Activated T-helper 2 cell treated with anti-CD3 and anti-CD28 coated beads, Interferon-gamma antibody, Interleukin-2, Interleukin-4, amounts not matched to agents 10 μg/mL and 5 μg/mL and 100 μg/mL, durations not matched to agents 14 hours and 24 hours and 36 hours (primary cell): ENCODE measurements at places on chromosomes 2 and 18.

- DNase-seq, result no peak
Observed at GRCh38 chr2:137369106-137369505, 595.2 kb upstream of the HNMT start.

GRCh38 chr2:44758591-44758990 lies 182.9 kb upstream of the SIX3 start:
- DNase-seq, result no peak

DNA sequence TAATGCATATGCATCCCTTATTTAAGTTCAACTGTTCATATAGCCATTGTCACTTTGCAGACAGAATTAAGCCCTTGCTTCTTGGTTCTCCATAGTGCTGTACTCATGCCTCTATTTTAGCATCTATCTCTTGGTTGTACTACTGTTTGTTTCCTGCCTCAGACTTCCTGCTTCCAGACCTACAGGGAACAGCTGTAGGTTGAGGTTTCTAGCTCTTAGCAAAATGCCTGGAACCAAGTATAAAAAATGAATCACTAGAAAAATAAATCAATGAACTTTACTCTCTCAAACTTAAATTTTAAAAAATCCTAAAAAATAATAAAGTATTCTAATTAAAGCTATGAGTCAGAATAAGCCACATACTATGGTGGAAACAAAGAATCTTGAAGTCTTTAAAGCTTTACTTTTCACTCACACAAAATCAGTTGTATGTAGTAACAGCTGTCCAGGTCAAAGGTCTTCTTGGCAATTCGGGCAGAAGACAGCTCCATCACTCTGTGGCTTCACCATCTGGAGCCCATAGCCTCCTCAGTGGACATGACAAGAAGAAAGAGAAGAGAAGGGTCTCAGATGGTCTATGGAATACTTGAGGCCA lies 1228.1 kb upstream of the GYPC start:
- DNase-seq, result no peak

GRCh38 chr18:43108469-43108868 lies 7.0 kb downstream of the RIT2 start:
- no peak for DNase-seq
